ENCODE measurements at places on chromosomes 4 and X. TPM values are rescaled to one million over a fixed set of nuclear protein-coding genes. Genes with fewer than 3 reads are reported as not detected.

MAGED4B gene
- total RNA-seq, result 53.6 TPM

SMS gene
- 148 TPM for total RNA-seq

ASB9 gene
- 0.34 TPM for total RNA-seq

CXXC4 gene
- total RNA-seq, result not detected

GRCh38 chrX:42803320-42803719 lies 25.4 kb upstream of the PPP1R2C start:
- DNase-seq, result no peak

DNA sequence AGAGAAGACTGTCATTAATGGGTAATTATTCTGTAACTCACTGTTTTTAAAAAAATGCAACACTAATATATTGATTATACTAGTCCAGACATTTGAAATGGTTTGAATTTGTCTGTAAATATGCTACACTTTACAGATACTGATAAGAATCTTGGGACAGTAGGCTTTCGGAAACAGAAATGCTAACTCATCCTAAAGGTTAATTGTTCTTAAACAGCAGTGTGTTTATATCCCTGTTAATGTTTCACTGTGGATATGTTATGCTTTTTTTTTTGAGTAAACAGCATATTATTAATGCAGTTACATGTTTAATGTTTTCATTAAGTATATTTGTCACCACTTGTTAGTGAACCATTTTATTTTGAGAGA lies 31.4 kb downstream of the EXOC1 start:
- no peak for DNase-seq

DNA sequence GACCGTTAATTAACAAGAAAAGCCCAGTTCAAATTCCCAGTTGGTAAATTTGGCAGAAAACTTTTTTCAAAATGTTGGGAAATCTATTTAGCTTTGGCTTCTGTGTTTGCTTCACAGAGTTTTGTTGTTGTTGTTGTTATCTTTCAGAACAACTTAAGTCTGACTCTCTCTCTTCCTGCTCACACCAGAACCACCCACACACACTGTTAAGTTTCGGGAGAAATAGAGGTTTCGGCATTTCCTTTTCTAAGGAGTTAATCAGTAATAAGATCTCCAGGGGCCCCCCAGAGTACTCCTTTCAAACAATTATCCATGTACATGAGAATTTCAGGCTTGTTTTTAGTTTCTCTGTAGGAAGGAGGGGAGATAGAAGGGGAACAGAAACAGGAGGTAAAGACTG lies 106.2 kb upstream of the PTCHD1 start:
- DNase-seq, result no peak

All from HFFc6 (cell line).